ENCODE measurements at places on chromosomes 7 and 10.

GRCh38 chr10:5546891-5547680 is 22.3 kb downstream of the CALML3 start:
- DNase-seq = no peak

DNA sequence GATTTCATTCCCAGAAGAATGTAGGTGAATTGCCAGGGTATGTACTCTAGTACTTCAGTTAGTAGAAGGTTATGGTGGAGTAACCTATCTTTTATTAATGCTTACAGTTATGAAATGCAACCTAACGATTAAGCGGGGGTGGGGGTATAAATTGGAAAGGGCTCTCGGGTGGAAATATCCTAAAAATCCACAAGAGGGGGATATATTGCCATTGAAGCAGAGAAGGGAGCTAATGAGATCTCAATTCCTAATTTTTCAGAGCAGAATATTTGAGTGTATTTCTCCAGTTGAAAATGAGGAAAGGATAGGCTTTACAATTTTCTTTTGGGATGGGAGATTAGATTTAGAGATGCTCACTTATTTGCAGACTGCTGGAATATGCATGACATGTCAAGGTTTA is 90.8 kb downstream of the DNAJB9 start:
- peak; percentile 20 for DNase-seq

DNA sequence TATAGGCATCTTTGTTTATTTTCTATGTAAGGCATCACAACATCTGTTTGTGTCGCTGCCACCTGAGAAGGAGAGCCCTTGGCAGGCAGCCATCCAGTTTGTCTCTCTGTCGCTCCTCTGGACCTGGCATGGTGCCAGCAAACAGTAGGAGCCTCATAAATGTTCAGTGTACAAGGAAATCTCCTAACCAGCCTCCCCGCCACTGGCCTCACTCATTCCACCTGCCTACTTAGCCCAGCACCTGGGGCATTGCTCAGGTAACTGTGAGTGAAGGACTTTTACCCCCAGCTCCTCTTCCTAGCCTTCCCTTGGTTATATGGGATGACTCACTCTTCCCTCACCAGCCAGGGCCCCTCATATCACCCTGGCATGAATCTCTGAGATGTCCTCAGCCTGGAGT is 61.7 kb upstream of the NPTX2 start:
- DNase-seq = no peak

GRCh38 chr10:1132584-1132983 is 76.4 kb downstream of the WDR37 start:
- DNase-seq = no peak
